ENCODE measurements at places on chromosomes 7 and 10. TPM values are rescaled to one million over a fixed set of nuclear protein-coding genes. Genes with fewer than 3 reads are reported as not detected.

The NCF1 gene
- not detected for total RNA-seq

DNA sequence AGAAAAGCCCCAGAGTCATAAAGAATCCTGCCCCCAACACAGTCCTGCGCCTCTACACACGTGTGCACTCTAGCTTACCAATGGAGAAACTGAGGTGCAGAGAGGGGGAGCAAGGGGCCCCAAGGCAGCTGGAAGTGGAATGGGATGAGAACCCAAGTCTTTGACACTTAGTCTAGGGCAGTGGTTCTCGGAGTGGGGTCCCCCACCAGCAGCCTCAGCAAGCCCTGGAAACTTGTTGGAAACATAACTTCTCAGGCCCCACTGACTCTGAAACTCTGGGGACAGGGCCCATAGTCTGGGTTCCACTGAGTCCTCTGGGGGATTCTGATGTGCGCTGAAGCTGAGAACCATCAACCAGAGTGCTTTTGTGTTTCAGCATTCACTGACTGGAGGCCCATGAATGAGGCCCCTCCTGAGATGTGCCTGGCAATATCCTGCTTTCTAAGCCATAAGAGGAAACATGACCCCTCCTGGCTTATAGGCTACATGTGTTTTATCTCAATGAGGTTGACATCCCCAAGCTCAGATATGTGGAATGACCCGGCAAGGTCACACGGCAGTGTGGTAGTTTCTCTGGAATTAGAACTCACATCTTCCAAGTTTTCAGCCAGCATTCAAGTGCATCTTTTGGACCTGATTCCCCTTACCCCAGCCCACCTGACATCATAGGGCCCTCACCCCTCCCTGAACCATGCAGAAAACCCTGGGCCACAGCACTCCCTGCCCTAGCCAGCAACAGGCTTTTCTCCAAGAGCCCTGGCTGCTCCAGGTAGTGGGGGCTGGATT lies 147.3 kb upstream of the PCBD1 start:
- no peak for DNase-seq

- no peak for DNase-seq
Observed at GRCh38 chr10:30858499-30858898, 173.2 kb downstream of the ZNF438 start.

The ADCY1 gene
- 8.8 TPM for total RNA-seq

The GUSB gene
- total RNA-seq: 36.5 TPM

DNA sequence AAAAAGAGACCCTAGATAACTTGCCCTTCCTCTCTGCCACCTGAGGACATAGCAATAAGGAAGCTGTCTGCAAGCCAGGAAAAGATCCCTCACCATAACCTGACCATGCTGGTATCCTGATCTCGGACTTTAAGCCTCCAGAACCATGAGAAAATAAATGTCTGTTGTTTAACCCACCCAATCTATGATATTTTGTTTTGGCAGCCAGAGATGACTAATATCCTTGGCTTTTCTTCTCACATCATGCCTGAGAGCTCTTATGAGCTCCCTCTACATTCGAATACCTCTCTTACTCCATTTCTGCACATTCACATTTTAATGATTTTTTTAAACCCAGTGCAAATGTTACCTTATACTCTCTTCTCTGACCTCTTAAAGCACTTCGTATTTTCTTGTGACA lies 214.0 kb upstream of the CHRM2 start:
- no peak for DNase-seq

DNA sequence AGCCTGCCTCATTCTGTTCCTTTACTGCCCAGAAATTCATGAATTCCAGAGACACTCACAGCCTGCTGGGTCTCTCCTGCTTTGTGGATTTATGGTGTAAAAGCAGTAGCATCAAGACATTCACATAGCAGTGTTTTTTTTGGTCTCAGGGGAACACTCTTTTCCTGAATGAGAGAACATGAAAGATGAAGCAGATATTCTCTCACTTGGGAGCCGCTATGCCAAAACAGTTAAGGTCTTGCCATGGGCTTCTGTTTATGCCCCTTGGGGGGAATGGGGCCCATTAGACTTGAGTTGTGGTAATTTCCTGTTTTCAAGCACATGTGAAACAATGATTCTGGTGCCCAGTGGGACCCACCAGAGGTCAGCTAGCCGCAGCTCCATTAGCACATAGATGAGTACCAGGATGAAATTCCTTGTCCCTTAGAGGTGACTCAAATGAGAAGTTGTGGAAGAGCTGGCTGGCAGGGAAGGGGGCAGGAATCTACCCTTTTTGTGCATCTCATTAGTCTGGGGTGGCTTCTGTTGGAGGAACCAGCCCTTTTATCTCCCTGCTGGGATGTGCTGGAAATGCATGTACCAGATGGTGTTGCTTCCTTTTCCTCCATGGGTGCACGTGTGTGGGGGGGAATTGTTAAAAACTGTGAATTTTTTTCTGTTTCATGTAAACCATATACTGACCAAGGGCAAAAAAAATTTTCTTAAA lies 13.3 kb downstream of the BMPER start:
- no peak for DNase-seq

The MYO3A gene
- 0.14 TPM for total RNA-seq

DNA sequence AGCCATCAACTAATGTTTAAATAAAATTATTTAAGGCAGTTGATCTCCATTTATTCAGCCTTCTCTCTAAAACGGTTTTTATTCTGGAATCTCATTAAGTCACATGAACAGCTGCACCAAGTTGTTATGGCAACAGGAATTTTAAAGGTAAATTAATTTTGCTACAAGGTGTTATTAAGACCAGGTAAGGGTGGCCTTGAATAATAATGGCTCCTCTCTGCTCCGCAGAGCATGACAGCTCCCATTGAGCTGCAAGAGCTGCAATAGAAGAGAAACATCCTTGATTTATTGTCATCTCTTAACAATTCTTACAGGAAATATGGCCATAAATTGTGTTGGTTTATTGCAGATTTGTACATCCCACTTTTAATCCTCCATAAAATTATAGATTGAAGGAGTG lies 165.8 kb downstream of the KLF6 start:
- DNase-seq: no peak

The SEMA3A gene
- 24.3 TPM for total RNA-seq

The LIPM gene
- not detected for total RNA-seq

The CYP26A1 gene
- total RNA-seq: 2.1 TPM

GRCh38 chr10:72375173-72375572 lies 20.5 kb upstream of the DNAJB12 start:
- DNase-seq: no peak

The NKX2-3 gene
- total RNA-seq: not detected

- no peak for DNase-seq
Observed at GRCh38 chr7:29793507-29793906, 12.8 kb upstream of the WIPF3 start.

DNA sequence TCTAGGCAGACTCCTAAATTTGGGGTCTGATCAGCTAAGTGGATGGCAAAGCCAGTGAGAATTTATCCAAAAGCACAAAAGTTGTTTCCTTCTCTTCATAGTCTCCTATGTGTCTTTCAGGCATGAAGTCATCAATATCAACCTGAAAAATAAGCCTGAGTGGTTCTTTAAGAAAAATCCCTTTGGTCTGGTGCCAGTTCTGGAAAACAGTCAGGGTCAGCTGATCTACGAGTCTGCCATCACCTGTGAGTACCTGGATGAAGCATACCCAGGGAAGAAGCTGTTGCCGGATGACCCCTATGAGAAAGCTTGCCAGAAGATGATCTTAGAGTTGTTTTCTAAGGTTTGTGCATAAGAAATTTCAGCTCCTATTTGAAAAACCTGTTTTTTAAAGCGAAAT lies 4.8 kb downstream of the GSTO1 start:
- no peak for DNase-seq

GRCh38 chr7:26443751-26444150 lies 152.1 kb downstream of the SNX10 start:
- DNase-seq: no peak

GRCh38 chr7:69738396-69738951 lies 140.2 kb downstream of the AUTS2 start:
- DNase-seq: no peak

The STEAP1B gene
- total RNA-seq: 2.6 TPM

The VAX1 gene
- total RNA-seq: not detected

- DNase-seq: no peak
Observed at GRCh38 chr7:143379611-143380259, 1.4 kb upstream of the ZYX start.

DNA sequence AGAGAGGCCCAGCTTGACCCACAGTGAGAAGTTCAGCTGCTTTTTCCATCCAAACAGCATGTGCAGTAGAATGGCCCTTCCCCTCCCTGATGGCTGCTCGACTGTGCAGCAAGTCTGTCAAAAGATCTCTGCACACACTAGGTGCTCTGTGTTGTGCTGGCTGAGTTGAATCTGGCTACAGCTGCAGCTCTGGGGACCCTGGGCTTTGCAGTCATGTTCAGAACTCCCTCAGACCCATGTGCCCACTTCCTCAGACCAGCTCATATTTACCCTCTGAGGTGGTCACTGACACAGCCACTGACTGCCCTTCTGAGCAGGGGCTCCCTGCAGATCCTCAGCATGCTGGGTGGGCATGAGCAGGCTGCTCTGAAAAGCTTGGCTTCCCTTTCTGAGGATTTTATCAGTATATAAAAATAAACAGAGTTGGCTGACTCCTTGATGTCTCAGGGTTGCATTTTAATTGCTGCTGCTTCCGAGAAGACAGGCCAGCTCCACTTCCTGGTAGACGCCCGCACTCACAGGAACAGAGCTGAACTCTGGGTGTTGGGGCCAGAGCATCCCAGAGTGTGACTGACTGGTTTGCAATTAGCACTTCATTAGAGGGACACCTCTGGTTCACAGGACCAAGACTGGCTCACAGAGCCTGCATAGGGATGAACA lies 507.9 kb downstream of the RPS24 start:
- DNase-seq: no peak

DNA sequence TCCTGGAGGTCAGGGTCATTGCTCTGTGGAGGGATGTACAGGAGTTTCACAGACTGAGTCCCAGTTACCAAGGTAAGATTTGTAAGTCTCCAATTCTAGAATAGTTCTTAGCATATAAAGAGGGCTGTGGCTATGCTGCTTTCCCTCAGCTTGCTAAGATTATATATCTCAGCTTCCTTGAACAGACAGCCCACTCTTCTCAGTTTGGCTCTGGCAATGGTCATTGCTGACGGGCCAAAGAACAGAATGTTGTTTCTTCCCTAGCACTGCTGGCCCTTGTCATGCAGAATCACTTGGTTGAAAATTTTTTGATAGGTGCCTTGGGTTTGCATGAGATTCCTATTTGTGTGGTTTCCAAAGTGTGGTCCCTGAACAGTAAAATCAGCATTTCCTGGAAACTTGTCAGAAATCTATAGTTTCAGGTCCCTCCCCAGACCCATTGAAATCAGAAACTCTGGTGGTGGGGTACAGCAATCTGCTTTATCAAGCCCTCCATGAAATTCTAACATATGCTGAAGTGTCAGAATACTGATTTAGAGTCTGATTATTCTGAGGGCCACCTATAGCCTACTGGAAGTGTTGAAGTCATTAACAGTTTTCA lies 38.2 kb downstream of the NRBF2 start:
- DNase-seq: no peak

All from Calu3 (cell line).